ENCODE measurements at places on chromosomes 1 and 21.

DNA sequence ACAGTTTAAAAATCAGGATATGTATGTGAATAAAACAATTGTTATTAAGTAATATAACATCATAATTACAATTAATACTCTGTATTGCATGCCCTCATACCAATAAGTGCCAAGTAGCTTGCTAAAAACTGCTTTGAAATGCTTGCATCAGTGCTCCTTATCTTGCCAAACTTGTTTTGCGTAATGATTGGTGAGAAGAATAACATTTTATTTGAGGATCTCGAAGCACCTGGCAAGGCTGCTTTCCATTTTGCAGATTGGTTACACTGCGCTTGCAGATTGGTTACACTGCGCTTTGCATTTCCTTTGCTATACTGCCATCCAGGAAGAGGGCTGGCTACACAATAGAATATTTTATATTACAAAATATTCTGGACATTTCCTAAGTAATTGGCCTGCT lies 1.7 kb upstream of the PBX1 start:
- DNase-seq = no peak

- DNase-seq = no peak
These were observed 785.1 kb downstream of the LTN1 start for GRCh38 chr21:28207436-28208173.

GRCh38 chr1:168466092-168466713 lies 77.6 kb downstream of the XCL2 start:
- peak; percentile 46 for DNase-seq

DNA sequence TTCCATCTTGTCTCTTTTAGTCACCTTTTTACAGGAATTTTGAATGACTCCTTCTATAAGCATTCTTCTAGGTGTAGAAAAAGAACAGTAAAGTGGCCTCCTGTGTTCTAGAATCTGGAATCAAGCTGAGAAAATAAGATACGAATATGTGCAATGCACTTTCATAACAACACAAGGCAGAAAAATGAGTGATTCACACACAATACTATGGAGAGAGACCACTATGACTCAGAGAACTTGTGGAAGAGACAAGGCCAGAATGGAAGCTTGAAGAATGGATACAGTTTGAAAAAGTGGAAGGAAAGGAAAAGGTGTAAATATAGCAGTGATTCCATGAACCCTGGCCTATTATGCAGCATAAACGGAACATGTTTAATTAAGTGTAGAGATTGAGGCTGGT lies 57.1 kb upstream of the SAMSN1 start:
- no peak for DNase-seq

DNA sequence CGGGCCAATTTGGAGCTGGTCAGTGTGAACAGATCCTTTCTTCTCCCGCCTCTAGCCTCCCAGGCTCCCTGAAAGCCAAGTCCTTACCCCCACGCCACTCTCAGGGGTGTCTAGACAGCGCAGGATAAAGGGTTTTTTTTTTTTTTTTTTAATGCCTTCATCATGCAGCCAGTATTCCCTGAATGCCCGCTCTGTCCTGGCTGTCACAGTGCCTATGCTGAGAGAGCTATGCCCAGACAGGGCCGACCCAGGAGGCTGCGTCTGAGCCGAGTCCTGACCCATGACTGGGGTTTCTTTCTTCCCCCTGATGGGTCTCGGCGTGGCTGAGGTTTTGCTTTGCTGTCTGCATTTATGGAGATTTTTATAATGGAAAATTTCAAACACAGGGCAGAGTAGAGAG lies 18.3 kb downstream of the SPSB1 start:
- DNase-seq = no peak

GRCh38 chr21:18951271-18952038 lies 547.9 kb upstream of the TMPRSS15 start:
- no peak for DNase-seq

- no peak for DNase-seq
These were observed 829.2 kb upstream of the ADAMTS5 start for GRCh38 chr21:27796106-27796505.

DNA sequence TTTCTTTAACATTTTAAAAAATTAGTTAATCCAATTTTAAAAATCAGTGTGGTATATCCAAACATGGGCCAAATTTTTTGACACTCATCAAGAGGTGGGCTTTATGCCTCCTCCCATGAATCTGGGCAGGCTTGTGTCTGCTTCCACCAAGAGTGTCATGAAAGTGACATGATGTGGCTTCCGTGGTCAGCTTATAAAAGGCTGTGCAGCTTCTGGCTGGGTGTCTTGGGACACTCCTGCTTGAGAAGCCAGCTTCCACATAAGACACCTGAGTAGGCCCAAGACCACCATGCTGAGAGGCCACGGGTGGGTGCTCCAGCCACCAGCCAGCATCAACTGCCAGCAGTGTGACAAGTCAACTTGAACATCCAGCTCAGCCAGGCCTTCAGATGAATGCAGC lies 74.3 kb upstream of the RUNX3 start:
- DNase-seq = no peak

- DNase-seq = no peak
These were observed 787 bp downstream of the PTGFR start for GRCh38 chr1:78491451-78492071.

DNA sequence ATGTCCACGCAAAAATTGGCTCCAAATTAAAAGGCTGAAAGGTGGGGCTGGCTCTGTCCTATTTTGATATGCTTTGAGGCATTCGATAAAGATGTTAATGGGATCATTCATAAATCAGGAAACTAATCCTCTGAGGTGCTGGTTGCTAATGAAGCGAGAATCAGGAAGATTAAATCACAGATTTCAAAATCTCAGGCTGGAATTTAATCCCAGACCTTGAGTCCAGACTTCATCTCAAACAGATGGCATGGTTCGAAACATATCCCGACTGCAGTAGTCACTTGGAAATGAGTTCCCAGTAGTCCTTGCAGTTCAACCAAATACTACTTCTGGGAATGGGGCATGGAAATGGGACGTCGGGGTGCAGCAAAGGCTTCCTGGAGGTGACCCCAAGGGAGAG lies 4.5 kb upstream of the KLF17 start:
- DNase-seq = no peak

- DNase-seq = no peak
These were observed 57.1 kb upstream of the ADARB1 start for GRCh38 chr21:45017039-45017960.

- DNase-seq = no peak
These were observed 45.8 kb upstream of the NTPCR start for GRCh38 chr1:232904566-232904965.

GRCh38 chr1:218031901-218032300 lies 253.2 kb upstream of the RRP15 start:
- DNase-seq = peak; percentile 86

DNA sequence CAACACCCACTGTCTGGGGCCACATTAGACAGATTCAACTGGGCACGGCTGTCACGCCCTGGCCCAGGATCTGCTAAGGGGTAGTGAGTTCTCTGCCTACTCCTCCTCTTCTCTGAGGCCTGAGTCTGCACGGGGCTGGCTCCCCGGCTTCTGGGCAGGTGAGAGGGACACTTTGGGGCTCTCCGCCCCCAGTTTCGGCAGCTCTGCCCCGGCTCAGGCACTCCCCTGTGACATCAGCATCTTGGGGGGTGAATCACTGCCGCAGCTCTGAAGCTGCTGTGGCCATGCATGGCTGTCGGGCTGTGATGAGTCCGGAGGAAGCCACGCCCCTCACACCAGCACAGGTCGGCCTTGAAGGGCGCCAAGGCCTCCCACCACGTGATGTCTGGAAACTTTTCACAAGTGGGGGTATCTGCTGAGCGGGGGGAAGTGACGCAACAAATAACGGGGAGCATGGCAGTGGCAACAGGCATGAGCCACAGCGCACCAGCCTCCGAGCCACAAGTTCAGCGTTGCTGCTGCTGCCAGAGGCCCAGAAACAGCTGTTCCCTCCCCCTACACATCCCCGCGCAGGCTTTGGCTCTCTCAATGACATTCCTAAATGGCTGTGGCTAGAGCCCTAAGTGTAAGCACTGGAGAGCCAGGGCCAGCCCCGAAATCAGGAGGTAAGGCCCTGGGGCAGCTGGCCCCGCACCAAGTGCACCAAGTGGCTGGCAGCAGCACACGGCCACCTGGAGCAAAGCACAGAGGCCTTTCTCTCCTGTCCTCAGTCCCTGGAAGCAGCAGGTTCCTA lies 26.3 kb downstream of the ZBTB17 start:
- DNase-seq = no peak

DNA sequence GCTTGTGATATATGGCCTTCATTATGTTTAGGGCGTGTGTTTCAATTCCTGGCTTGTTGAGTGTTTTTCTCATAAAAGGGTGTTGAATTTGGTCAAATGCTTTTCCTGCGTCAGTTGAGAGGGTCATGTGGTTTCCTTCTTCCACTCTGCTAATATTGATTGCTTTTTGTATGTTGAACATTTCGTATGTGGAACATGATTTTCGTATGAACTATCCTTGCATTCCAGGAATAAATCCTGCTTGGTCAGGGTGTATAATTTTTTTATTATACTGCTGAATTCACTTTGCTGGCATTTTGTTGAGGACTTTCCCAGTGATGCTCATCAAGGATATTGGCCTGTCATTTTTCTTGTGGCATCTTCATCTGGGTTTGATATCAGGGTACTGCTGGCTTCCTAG lies 4.7 kb upstream of the ATAD3A start:
- no peak for DNase-seq

DNA sequence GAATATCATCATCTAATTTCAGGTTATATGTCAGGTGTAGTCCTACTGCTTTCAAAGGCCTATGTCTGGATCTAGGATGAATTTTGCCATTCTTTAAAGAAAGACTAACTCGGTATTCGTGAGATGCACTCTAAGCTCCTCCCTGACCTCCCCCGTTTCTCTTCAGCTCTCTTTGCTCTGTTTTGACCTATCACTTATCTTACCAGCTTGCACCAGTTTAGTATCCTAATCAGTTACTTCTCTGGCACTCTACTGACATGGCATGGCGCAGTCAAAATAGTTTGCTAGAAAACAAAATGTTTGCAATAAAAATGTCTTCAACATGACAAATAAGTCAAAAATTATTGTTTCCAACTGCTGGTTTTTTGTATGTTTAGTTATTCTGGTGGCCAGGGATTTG lies 8.4 kb upstream of the SLC16A1 start:
- no peak for DNase-seq

- DNase-seq = no peak
These were observed 51.9 kb upstream of the SYNC start for GRCh38 chr1:32754317-32755097.

- DNase-seq = no peak
These were observed 476.3 kb upstream of the ZRANB2 start for GRCh38 chr1:71557138-71557537.

DNA sequence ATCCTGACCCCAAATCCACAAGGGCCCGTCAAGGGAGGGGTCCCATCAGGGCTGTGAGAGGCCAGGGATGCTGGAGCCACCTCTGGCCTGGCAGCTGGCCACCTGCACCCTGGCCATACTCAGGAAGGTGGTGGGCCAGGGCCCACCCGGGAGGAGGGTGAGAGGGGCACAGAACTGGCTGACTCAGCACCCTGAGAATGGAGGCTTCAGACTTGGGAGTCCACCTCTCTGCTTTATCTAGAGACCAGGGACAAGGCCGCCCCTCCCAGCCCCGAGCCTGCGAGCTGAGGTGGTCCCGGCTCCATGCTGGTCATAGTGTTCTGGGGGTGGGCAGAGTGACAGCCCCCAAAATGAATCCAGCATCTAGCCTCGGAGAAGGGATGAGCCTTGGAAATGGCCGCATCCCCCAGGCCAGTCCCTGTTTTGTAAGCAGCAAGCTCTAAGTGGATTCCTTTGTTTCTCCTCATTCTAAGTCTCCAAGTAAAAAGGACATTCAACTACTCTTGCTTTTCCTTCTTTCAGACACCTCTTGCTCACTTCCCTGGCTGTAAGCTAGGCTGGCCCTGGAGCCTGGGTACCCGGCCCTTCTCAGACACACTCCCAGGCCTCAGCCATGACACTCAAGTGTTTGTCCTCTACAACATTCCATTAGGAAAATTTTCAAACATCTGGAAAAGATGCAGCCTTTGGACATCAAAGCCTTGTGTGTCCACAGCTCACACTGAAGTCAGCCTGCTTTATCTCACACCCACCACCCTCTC lies 12.3 kb downstream of the WNT3A start:
- DNase-seq = no peak

- DNase-seq = peak; percentile 18
These were observed 104.2 kb upstream of the GCLM start for GRCh38 chr1:94013367-94013878.

GRCh38 chr1:95467036-95467435 lies 233.0 kb downstream of the RWDD3 start:
- DNase-seq = no peak

DNA sequence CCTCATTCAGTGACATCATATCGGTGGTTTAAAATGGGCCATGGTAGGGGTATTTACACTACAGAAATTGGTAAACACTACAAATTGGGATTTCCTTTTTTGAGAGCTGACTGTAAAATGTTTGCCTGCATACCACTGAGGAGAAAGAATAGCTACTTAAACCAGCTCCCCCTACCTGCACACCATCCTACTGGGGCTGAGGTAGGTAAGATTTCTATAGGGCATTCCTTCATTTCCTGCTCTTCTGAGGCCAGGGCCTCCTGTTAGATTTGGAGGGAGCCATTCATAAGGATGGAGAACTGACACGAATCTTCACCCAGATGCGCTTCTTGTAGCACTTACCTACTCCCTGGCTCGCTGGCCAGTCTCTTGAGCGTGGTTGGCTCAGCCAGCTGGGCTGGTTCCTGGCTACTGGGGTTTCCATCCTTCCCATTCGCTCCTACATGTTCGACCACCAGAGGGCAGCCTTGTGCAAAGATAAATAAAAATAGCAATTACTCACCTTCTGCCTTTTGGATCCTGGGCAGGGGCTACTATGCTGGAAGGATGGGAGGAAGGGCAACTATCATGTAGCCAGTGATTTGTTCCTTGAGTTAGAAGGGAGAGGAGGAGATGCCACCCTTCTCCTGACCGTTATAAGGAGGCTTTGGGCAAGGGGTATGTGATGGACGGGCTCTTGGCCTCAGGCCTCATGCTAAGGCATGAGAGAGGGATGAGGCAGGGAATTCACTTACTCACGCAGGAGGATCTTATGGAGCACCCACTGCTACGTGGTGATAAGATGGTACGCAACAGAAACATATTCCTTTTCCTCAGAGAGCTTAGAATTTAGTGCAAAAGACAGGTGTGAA lies 10.7 kb downstream of the OPTC start:
- no peak for DNase-seq

- DNase-seq = no peak
These were observed 3.8 kb downstream of the PTAFR start for GRCh38 chr1:28172713-28173150.

GRCh38 chr21:32386195-32386870 lies 6.5 kb downstream of the URB1 start:
- no peak for DNase-seq

DNA sequence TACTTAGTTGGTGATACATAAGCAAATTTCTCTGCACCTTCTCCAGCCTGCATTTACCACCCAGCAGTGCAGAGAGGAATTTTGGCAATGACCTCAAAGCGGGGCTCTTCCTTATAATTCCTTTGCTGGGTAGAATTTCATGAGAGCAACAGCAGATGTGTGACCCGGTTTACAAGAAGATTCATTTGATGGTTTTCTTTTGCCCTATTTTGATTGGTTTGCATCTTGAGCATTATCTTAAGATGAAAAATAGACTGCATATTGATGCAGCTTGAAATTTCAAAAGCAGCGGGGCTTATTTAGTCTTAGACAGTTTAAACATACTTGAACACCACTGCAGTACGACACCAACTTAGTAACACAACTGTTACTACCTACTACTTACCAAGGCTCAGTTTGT lies 378.9 kb downstream of the TTLL7 start:
- no peak for DNase-seq

- no peak for DNase-seq
These were observed 556.5 kb downstream of the PTBP2 start for GRCh38 chr1:97277891-97278654.
